Caki2 (cell line): ENCODE measurements at places on chromosomes 7 and 10. TPM values are rescaled to one million over a fixed set of nuclear protein-coding genes. Genes with fewer than 3 reads are reported as not detected.

Gene CTAGE8
- 1.3 TPM in 1 of 2 replicates, not detected in the other for total RNA-seq

Gene WNT16
- not detected in 2 replicates for total RNA-seq

Gene BHLHA15
- not detected in 2 replicates for total RNA-seq

Gene SUPV3L1
- 18.0 and 23.5 TPM in 2 replicates for total RNA-seq

Gene RBP4
- total RNA-seq = 0.54 TPM in 1 of 2 replicates, not detected in the other

Gene ADIRF
- not detected in 2 replicates for total RNA-seq

Gene CALHM1
- not detected in 2 replicates for total RNA-seq

Gene RPA3
- total RNA-seq = 78.6 and 92.9 TPM in 2 replicates

Gene PRPS1L1
- total RNA-seq = not detected in 2 replicates

Gene CLEC5A
- total RNA-seq = not detected in 2 replicates

Gene CACNB2
- total RNA-seq = not detected in 2 replicates

Gene RHBDD2
- total RNA-seq = 19.8 and 21.8 TPM in 2 replicates

Gene EGFR
- 52.7 and 53.3 TPM in 2 replicates for total RNA-seq

Gene CAMK1D
- total RNA-seq = 11.0 and 11.7 TPM in 2 replicates

Gene AMPH
- not detected in 2 replicates for total RNA-seq

Gene IFIT1B
- not detected in 2 replicates for total RNA-seq

Gene PON2
- total RNA-seq = 105 and 118 TPM in 2 replicates

Gene OR2A42
- not detected in 2 replicates for total RNA-seq

Gene ITIH5
- total RNA-seq = not detected in 2 replicates

Gene PRXL2A
- 71.9 and 92.2 TPM in 2 replicates for total RNA-seq

Gene NUTM2E
- not detected in 2 replicates for total RNA-seq

Gene PPP1R17
- total RNA-seq = not detected in 2 replicates

Gene FAM13C
- total RNA-seq = not detected in 2 replicates

Gene EVX1
- not detected in 2 replicates for total RNA-seq

Gene NPFFR1
- not detected in 2 replicates for total RNA-seq
